ENCODE measurements at places on chromosomes 7 and 10. TPM values are rescaled to one million over a fixed set of nuclear protein-coding genes. Genes with fewer than 3 reads are reported as not detected.
A peak's percentile ranks its signal among the peaks of the same experiment; 100 is the strongest.

The HGF gene
- total RNA-seq: 15.7 TPM

The FAM25G gene
- not detected for total RNA-seq

The RET gene
- 0.96 TPM for total RNA-seq

The ITPRID1 gene
- total RNA-seq: 2.6 TPM

The KCNH2 gene
- under 0.01 TPM for total RNA-seq

The KCP gene
- total RNA-seq: 2.2 TPM

The TLX1 gene
- not detected for total RNA-seq

The PNLIPRP1 gene
- total RNA-seq: not detected

The GPR37 gene
- 3.2 TPM for total RNA-seq

The PIK3CG gene
- 5.4 TPM for total RNA-seq

- DNase-seq: no peak
These were observed 160.0 kb downstream of the ADARB2 start for GRCh38 chr10:1577373-1577770.

GRCh38 chr10:112222799-112223198 lies 39.2 kb upstream of the GPAM start:
- no peak for DNase-seq

GRCh38 chr10:71382757-71383156 lies 14.0 kb upstream of the CDH23 start:
- no peak for DNase-seq

DNA sequence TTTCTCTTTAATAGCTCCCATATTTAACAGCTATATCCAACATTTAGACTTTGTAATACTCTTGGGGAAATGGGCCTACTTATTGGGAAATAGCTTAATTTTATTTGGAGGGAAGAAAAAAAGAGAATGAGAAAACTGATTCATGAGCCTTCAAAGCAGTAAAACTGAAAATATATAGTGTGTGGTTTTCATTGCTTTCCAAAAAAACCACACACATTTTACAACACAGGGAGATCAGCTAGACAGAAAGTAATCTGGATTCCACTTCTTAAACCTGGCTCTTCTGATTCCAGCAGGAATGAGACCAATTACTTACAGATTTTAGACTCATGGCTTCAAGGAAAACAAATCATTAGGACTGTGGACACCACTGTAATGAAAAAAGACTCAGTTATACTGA lies 48.7 kb downstream of the CH25H start:
- no peak for DNase-seq

- no peak for DNase-seq
These were observed 60.4 kb downstream of the INPP5F start for GRCh38 chr10:119786117-119786769.

DNA sequence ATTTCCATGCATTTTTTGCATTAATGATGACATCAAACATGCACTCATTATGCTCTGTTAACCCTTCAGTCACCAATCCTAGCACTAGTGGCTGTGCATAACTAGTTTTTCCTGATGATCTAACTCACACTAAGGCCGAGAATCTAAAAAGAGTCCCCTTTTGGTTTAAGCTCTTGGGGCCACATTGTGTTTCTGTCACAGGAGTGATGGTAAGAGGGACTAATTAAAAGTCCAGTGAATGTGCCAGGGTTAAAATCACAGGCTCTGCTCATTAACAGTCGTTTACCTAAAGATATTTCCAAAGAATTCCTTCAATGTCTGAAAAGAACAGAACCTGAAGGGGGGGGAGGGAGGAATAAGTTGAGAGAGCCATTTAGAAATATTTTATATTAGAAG lies 359.0 kb upstream of the ANKRD30A start:
- no peak for DNase-seq

GRCh38 chr7:112211348-112211907 lies 4.9 kb downstream of the ZNF277 start:
- no peak for DNase-seq

- DNase-seq: no peak
These were observed 23.9 kb downstream of the UNC5B start for GRCh38 chr10:71236286-71236685.

DNA sequence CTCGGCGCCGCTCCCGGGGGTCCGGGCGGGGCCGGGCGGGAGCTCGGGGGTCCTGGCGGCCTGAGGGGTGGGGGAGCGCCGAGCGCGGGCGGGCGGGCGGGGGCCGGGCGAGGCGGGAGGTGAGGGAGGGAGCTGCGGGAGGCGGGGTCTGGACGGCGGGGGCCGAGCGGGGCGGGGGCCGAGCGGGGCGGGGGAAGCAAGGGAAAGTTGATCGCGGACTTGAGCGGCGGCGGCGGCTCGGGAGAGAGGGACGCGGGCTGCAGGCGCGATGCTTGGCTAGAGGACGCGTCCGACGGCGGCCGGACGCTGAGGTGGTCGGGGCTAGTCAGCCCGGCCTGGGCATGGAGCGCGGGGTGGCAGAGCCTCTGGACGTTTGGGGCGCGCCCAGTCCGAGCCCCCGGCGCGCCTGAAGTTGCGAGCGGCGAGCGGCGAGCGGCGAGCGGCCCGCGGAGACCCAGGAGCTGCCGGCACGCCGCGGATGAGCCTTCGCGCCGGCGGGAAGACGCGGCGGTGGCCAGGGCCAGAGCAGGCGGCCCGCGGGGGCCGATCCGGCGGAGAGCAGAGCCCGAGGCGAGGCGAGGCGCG lies at the start of gene CDH23:
Gene CDH23 (plus strand): TSS at position 210 of the 585 bp plus-strand sequence. CDS start 42,912 bp downstream, outside the sequence.
- no peak for DNase-seq

DNA sequence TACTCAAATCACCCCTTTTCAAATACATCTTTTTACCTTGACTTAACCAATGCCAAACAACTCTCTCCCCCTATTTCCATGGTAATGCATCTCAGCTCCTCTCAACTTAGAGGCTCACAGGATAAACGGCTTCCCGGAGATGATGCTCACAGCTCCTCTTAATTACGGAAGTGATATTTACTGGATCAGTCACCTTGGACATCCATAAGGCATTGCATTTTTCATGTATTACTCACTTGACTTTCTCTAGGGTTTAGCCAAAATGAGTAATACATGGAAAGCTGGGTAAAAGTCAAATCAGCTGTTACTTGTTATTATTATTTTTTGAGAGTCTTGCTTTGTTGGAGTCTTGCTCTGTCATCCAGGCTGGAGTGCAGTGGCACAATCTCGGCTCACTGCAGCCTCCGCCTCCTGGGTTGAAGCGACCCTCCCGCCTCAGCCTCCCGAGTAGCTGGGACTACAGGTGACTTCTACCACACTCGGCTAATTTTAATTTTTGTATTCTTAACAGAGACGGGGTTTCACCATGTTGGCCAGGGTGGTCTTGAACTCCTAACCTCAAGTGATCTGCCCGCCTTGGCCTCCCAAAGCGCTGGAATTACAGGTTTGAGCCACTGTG lies 73.3 kb upstream of the RHEB start:
- DNase-seq: no peak

DNA sequence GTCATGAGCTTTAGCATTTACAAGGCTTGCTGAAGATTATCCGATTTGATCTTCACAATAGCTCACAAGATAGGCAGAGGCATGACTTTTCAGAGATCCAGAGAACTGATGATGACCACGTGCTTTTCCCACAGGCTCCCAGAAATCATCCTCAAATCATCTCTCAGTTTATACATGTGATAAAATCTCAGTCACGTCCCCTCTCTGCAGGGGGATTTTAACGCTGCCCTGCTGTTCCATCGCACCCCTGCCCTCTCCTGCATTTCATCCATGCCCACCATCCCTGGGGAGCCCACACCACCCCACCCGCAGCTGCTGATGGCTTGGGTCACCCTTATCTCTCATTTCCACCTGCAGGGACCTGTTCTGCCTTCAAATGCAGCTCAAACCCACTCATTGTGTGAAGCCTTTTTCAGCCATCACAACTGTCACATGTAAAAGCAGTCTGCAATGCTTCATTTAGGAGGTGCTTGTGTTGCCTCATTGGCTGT lies 141.8 kb downstream of the DIP2C start:
- peak; percentile 45 for DNase-seq

DNA sequence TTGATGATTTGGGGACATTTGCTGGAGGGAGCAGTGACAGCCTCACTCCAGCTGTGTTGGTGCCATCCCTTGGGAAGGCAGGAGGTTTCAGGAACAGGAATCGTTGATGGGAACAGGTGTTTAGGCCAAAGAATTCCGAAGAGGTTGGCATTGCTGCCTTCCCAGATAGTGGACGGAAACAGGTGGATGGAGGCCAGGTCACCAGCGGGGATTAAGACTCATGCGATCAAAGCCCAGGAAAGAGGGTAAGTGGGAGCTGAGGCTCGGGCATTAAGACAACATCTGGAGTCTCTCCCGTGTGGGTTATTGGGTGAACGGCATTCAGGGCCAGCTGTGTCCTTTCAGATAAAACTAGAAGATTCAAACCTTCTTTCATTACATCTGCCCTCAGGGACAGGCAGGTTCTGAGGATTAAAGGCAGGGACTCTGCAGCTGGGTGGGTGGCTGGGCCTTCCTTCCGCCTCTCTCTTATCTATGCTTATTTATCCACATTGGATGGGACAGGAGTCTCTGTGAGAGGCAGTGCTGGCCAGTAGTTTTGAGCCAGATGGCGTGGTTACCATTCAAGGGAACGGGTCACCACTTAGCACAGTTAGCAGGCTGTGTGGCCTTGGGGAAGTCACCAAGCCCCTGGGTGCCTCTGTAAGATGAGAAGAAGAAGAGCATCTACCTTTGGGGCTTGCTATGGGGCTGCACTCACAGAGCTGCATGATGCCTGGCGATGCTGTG lies 67.6 kb downstream of the INSIG1 start:
- DNase-seq: no peak

DNA sequence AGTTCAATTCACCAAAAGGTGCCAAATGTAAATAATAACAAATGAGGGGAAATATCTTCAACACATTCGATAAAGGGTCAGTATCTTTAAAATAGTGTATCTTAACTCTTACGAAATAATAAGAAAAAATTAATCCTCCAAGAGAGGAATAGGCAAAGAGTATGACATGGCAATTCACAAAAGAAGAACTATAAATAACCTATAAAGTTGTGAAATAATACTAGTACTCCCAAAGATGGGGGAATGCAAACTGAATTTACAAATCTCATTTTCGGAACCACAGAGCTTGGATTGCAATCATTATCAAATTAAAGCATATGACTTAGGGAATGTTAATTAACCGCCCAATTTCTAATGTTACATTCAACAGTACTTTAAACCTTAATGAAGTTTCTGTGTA lies 78.2 kb upstream of the TARP start:
- DNase-seq: no peak

DNA sequence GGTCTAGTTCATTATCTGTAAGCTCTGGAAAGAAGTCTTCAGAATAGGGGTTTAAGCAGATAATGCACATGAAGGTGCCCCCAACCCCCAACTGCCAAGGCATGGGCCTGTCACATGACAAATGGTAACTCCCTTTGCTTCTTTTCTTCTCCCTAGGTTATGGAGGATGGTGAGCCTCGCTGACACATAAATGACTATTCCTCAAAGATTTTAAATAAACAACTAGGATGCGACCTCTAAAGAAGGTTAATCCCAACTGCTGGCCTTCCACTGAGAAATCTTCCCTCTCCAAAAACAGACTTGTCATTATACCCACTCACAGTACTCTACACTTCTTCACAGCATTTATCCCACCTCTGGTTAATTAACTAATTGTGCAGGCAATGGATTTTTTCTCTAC lies 75.7 kb upstream of the FAM133B start:
- DNase-seq: no peak

GRCh38 chr10:80411267-80411668 lies 2.9 kb downstream of the PRXL2A start:
- no peak for DNase-seq

GRCh38 chr10:129404091-129404490 lies 63.0 kb upstream of the MGMT start:
- no peak for DNase-seq

DNA sequence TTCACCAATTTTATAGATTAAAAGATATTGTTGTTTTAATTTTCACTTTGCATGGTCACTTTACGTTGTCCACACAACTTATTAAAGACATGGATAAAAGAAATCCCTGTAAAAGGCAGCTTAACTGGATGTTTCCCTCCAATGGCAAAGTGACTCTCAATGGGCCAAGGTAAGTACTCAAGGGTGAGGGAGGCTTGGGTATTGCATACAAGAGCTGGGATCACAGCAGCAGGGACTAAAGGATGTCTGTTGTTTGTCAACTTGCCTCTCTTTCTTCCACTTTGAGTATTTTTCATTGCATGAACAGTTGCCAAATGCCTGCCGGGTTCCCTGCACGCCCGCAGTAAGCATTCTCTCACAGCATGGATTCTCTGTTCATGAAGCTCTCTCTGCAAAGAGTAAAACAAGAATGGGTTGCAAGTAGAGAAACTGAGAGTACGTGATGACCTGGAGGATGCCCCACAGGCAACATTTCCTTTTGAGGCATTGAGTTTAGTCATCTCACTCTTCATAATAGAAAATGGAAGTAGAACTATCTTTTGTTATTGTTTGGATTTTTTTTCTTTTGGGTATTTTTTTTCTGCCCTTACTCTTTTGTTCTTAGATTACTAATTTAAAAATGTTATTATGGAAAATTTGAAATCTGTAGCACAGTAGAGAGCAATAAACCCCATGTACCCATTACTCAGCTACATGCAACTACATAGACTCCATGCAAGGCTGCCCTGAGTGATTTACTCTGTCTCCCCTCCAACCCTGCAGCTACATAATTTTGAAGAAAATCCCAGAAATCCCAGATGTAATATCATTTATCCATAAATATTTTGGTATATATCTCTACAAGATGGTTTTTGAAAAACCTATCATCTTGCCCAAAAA lies 26.3 kb downstream of the GPR141 start:
- DNase-seq: no peak

DNA sequence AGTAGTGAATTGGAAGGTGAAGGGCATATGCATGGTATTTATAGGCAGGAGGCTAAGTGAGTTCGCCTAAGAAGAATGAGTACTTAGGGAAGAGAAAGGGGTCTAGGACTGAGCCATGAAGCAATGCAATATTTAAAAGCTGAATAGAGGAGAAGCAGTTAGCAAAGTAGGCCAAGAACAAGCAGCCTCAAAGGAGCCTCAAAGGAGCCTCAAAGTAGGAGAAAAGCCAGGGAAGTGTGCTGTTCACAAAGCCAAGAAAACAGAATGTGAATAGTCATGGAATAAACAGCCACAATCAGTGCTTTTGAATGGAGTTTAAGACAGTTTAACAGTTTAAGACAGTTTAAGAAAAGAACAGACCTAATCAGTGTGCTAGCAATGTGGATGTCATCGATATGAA lies 762.0 kb downstream of the SORCS1 start:
- DNase-seq: no peak

DNA sequence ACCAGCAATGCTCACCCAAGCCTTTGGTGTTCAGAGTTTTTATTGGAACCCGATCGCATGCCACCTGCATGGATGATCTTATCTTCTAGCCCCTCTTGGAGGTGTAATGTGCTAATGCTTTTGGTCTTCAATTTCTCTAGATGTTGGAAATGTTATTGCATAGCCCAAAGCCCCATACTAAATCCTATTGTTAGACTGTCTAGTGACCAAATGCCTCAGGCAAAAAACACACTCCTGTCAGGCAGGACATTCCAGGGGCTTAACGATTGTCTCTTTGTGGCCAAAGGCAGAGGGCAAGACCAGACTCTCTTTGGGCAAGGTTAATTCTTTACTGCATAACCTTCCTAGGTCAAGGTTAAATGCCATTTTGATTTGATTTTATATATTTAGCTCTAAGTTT lies 187.9 kb downstream of the BMPER start:
- no peak for DNase-seq
